ENCODE measurements at places on chromosomes 2 and 18. TPM values are rescaled to one million over a fixed set of nuclear protein-coding genes. Genes with fewer than 3 reads are reported as not detected.

The TYW5 gene
- not detected for polyA plus RNA-seq

The REG3A gene
- polyA plus RNA-seq, result not detected

The PER2 gene
- 4.6 TPM for polyA plus RNA-seq

The ALLC gene
- polyA plus RNA-seq, result not detected

All from muscle of arm (tissue), 14 donors.